ENCODE measurements at places on chromosomes 7 and 10.

- no peak for DNase-seq
These were observed 34.7 kb upstream of the HPS1 start for GRCh38 chr10:98481404-98481945.

DNA sequence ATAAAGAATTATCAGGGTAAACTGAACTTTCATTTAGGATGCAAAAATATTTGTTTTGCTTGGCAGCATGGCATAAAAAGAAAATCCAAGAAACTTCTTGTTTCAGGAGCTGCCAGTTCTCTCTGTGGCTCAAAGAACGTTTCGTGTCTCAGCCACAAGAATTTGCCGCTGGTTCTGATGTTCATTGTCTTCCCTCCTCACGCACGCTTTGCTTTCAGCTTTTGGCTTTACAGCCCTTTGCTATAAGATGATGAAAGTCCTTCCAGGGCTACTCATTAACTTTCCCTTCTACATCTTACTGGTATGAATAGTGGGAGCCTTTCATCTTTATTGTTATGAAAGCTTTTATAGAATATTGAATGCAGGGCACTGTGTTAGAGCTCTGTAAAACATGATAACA lies 124.7 kb downstream of the BICC1 start:
- DNase-seq, result no peak

DNA sequence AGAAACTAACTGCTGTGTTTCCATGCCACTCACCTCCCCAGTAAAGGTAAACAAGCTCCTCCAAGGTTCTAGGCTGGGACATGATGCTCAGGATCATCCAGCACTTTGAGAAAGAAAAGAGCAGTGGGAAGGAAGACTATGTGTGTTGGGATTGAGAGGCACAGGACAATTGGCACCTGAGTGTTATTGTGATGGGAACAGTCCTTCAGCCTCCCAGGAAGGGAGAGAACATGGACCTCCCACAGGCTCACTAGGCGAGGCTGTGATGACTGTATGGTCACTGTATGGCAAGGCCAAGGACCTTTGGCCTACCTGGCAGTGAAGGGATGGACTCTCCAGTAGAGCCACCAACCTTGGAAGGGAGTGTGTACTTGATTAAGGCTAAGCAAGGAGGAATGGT lies 123.2 kb upstream of the UNC5B start:
- DNase-seq, result no peak

DNA sequence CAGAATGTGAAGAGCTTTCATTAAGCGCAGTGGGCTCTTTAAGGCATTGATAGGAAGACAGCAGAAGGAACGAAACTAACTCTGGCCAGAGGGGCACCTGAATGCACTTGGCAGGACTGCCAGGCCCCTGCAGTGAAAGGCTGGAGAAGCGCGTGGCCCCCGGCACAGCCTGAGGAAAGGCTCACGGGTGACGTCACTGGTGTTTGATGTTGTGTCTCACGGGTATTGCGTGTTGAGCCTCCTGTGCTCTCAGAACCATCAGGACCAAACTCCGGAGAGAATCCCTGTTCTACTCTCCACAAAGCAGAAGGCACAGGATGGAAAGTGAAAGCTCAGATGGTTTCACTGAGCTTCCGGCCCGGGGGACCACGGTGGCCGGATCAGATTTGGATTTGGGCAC lies 515.8 kb upstream of the FOXK1 start:
- no peak for DNase-seq

GRCh38 chr10:128723631-128724205 lies 597.5 kb upstream of the MKI67 start:
- DNase-seq, result no peak

DNA sequence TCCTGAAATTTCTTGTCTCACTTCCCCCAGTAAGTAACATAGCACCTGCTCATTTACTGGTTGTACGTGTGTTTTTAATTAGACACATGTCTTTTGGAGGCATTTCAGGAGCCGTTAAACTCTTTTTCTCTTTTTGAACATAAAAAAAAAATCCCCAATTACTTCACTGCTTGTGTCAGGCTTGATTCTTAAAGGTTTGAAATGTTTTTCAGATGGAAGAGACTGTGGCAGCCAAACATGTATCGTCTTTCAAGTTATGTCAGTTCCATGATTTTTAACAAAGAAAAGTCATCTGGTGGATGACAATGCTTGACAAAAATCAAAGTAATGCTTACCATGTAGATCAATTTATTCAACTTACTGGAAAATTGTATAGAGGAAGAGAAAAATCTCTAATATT lies 585.8 kb downstream of the GATA3 start:
- no peak for DNase-seq

DNA sequence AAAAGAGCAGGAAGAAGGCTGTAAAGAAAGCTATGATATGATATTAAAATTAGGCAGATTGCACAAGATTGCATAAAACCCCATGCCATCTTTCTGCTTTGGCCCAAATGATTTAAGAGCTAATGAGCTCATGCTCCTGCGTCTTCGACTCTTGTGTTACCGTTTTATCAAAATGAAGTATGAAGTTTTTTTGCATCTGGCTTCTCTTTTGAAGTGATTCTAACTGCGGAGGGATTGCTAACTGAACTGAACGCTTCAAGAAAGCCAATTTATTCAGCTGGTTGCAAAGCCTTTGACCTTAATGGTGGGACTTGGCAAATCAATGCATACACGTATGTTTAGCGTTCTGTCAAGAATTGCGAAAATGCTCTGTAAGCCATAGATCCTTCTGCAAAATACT lies 282.9 kb downstream of the TWIST1 start:
- no peak for DNase-seq

GRCh38 chr10:63304146-63304545 lies 161.6 kb downstream of the JMJD1C start:
- DNase-seq, result no peak

Data from cortex of kidney (tissue), 1 donor.